ENCODE measurements at places on chromosomes 13 and 19.

DNA sequence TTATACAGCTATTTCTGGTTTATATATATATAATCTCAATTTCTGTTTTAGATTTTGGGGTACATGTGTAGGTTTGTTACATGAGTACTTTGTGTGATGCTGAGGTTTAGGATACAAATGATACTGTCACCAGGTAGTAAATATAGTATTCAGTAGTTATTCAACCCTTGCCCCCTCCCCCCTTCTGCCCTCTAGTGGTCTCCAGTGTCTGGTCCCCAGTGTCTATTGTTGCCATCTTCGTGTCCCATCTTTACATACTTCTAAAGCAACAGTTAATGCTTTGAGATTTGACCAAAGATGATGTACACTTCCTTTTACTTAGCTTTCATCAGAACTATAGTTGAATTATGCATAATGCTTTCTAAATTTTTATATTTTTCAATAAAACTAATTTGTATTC, 1623.4 kb upstream of the PRR20A start:
- DNase-seq: no peak

GRCh38 chr19:3375221-3376090, 9.1 kb downstream of the NFIC start:
- no peak for DNase-seq

DNA sequence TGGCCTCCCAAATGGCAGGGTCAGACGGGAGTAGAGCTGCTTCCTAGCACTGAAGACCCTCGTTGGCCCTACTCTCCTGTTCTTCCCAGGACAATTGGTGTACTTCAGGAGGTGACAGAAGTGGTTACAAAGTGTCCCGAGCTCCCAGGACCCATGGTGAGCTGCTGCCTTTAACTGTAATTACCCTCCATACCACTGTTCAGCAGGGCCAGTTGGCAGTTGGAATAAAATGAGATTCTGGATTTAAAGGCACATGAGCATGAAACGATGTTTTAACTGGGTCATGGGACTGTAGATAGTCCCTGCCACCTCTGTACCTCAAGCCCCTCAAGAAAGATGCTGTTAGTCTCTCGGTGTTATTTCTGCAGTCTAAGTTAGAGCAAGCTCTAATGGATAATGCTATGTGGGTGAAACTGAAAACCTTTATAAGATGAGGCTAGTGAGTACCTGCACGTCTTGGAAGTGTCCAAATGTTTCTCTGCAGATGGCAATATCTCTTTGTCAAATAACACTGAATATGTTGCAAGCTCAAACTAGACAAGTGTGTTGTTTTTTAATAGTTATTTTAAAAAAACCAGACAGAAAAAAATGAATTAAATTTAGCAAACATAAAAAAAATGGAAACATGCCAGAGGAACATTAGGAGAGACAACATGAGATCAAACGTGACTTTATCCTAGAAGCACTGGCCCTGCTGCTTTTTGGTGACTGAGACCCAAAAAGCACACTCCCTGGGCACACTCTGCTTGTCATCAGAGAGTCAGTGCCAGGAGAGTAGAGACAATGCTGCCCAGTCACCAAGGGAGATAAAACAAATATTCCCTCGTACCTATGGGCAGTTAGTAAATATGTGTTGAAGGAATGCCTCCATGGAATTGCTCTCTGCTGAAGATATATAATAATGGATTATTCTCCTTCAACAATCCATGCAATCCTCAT, 266.3 kb downstream of the LMO7 start:
- DNase-seq: no peak

- no peak for DNase-seq
Observed at GRCh38 chr19:45163751-45164460, 3.1 kb upstream of the NKPD1 start.

DNA sequence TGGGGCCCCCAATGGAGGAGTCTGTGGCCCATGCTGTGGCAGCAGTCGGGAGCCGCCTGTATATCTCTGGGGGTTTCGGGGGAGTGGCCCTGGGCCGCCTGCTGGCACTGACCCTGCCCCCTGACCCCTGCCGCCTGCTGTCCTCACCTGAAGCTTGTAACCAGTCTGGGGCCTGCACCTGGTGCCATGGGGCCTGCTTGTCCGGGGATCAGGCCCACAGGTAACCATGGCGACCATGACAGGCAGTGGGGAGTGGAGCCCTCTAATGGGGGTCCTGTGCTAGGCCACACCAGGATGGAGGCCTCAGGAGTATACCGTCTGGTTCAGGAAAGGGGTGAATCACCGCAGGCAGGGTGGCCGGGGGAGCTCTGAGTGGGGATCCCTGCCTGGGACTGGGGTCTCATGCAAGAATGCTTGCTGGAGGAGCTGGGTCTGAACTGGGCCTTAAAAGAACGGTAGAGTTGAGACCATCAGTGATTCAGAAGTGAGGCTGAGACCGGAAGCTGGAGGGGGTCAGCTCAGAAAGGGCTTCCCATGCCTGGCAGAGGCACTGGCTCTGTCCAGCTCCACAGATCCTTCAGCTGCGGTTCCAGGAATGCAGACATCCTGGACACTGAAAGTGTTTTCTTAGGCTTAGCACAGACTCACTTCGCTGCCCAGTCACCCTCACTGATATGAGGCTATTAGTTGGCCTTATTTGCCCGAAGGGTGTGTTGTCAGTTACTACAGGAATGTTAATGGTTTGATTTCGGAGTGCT, 29.1 kb downstream of the CNFN start:
- DNase-seq: no peak

DNA sequence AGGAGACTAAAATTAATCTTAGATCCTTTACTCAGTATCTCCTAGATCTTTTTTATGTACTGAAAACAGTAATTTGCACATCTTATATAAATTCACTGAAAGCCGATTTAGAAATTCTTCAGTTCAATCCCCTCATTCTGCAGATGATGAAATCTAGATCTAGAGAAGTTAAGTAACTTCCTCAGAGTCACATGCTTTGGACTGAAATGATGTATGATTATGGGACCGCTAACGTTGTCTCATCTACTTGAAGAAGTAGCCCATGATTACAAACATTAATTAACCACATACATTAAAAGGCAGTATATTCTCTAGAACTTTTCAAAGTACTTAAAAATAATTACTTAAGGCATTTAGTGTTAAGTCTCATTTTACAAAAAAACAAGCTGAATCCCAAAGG, 37.8 kb downstream of the ELF1 start:
- DNase-seq: no peak

- DNase-seq: no peak
Observed at GRCh38 chr19:48192750-48193149, 22.3 kb downstream of the ZSWIM9 start.

GRCh38 chr19:21423057-21424041, 26.4 kb downstream of the ZNF493 start:
- DNase-seq: no peak

Data from stimulated activated CD4-positive, alpha-beta T cell treated with anti-CD3 and anti-CD28 coated beads, Interleukin-15, amount 100 ng/mL, for 1 hour (primary cell).